ENCODE measurements at places on chromosomes 7 and 10. TPM values are rescaled to one million over a fixed set of nuclear protein-coding genes. Genes with fewer than 3 reads are reported as not detected.

The TACR2 gene
- 0.54 TPM for total RNA-seq

The SFTPA1 gene
- total RNA-seq: not detected

DNA sequence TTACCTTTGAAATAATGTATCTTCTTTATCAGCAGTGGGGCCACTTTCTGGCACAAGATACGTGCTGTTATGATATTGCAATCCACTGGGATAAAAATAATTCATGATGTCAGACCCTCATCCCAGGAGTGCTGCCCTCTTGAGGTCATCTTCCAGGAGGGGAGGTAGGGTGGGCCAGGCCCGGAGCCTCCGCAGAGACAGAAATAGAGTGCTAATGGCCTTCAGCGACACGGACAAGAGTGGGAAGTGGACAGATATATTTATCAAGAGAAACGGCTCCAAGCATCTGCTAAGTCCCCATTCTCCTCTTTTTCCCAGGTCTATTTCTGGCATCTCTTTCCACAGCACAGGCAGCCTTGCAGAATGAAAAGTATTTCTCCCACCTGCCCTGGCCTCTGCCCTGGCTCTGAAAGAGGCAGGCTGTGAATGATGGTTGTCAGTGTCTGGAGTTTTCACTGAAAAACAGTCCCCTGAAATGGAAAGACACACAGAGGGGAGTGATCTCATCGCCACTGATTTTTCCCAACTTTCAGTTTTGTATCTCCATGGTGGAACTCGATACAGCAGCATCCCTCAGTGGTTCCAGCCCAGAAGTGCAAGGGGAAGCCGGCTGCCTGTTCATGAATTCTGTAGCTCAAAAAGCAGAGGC, 251.7 kb upstream of the MYO3A start:
- H3K4me3 ChIP-seq: no peak overlapping the region
- DNase-seq: peak; percentile 41
- H3K36me3 ChIP-seq: no peaks in the 10 kb centered on the region
- no peak overlapping the region for H3K27ac ChIP-seq

DNA sequence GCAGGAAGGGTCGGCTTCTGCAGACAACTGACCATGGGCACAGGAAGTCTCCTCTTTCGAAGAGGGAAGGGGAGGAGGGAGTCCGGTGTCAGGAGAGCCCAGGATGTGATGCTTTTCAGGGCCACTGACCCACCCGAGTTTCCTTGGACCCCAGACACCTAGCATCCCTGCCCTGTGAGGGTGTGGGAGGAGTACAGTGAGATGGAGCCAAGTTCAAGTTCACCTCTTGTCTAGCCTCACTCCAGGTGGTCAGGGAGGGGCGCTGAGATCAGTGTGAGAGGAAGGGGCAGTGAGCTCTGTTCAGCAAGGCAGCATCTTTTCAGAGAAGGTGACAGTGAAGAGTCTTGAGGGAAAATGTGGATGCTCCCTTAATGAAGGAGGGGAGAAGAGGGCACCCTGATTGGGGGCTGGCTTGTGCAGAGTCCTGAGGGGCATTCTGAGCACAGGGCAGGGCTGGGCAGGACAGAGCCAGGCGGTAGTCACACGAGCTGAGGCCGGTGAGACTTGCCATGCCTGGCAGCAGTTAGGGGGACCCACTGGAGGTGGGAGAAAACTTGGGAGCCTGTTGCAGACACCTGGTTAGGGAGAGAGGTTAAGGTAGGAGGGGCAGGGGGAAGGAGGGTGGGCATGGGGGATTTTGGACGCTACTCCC, 49.7 kb downstream of the ADCY1 start:
- no peak overlapping the region for H3K27ac ChIP-seq
- no peak for DNase-seq
- H3K4me3 ChIP-seq: no peak overlapping the region
- H3K36me3 ChIP-seq: no peaks in the 10 kb centered on the region
- no peaks in the 10 kb centered on the region for H3K27me3 ChIP-seq

Data from GM23338 (cell line).